ENCODE measurements at places on chromosomes 7 and 10. TPM values are rescaled to one million over a fixed set of nuclear protein-coding genes. Genes with fewer than 3 reads are reported as not detected.

SFRP5 gene
- total RNA-seq, result not detected

CPEB3 gene
- 0.43 TPM for total RNA-seq

DNA sequence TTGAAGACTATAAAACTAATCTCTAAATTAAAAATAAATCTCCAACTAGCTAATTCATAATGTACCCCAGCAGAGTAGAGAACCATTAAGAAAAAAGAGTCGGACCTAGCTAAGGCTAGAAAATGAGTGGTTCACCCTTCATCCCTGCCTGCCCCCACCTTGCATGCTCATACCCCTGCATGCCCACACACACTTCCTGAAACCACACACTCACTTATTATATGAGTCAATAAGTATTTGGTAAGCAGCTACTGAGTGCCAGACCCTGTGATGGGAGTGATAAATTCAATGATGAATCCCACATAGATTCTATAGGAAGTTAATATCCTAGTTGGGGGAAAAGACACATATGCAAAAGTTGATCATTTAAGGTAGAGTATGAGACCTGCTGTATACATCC lies 152.9 kb upstream of the INHBA start:
- DNase-seq, result peak; percentile 71

RSPH10B2 gene
- total RNA-seq, result not detected

DNA sequence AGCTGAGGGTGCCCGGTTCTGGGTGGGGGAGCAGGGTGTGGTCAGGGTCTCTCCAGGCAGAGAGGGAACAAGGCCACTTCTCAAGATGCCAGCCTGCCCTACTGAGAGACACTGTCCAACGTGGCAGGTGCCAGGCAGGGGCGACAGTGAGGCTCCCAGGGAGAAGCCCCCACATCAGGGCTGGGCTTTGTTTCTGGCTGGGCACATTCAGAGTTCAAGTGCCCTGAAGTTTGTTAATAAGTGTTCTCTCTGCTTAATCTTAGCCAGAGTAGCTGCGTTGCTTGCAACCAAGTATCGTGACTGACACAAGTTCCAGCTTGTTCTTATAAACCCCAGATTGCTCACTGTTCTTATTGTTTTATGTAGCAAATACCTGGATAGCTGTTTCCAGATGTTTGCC lies 21.8 kb downstream of the FOXL3 start:
- no peak for DNase-seq

DNA sequence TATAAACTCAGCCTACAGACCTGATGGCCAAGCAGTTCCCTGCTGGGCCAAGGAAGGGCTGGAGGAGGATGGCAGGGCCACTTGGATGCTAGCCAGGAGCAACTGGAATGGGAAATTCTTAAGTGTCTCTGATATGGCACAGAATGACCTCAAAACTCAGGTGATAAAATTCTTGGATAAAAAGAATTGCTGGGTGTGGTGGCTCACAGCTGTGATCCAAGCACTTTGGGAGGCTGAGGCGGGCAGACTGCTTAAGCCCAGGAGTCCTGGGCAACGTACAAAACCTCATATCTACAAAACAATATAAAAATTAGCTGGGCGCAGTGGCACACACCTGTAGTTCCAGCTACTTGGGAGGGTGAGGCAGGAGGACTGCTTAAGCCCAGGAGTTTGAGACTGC lies 14.0 kb upstream of the PKD1L1 start:
- DNase-seq, result no peak

- DNase-seq, result no peak
Measured at GRCh38 chr7:47508389-47509380, 73.2 kb downstream of the TNS3 start.

- DNase-seq, result no peak
Measured at GRCh38 chr10:1157615-1157933, 101.4 kb downstream of the WDR37 start.

DNA sequence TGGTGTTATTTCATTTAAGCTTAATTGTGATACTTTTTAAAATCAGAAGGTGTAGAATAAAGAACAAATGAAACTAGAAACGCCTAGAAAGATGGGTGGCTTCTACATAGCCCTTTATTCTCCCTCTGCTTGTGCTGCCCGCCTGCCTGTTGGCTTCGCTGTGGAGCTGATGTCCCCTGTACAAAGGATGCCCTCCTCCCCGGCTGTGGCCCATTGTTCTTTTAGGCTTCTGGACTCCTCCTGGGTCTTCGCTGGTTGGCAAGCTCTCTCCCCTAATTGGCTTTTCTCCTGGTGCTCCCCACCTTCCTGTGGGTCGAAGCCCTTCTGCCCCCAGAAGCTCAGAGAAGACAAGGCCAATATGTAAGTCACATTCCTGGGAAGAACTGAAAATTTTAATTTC lies 98.2 kb downstream of the FANK1 start:
- DNase-seq, result no peak

DOCK1 gene
- total RNA-seq, result 28.6 TPM

RHBDD2 gene
- total RNA-seq, result 31.2 TPM

- no peak for DNase-seq
Measured at GRCh38 chr7:27888736-27889135, 148.8 kb downstream of the TAX1BP1 start.

GRCh38 chr10:46229144-46229563 lies 57.6 kb upstream of the ANTXRL start:
- no peak for DNase-seq

LZTS2 gene
- total RNA-seq, result 62.1 TPM

AGBL3 gene
- total RNA-seq, result 1.1 TPM

DNA sequence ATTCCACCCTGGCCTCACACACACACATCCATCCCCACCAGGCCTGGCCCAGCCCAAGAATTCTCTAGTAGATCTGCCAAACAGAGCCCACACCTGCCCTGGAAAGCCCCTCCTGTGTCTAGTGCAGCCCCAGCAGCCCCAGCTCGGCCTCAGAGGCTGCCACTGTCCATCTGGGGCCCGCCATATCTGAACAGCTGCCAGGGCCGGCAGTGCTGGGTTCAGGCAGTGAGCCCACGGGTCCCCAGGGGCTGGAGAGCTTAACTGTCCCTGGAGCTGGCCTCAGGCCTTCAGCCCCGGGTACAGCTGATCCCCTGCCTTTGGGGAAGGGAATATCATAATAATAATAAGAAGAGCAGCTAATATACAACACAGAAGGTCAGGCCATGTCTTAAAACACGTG lies 574 bp downstream of the MYL10 start:
- DNase-seq, result no peak

CFAP43 gene
- total RNA-seq, result not detected

DNA sequence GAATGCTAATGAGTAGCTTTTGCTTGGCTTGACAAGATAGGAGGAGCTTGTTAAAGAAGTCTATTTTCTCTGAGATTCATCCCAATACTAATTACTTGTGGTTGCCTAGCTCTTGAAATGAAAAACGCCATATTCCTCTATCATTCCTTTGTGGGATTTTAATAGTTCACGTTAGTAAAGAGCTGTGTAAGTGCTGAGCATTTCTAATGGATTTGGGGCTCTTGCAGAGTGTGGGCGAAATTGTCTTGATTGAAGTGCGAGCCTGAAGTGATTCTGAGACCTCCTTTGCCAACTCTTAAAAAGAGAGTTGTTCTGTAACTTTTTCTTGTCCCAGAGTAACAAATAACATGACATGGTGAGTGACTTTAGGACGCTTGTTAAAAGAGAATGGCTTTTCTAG lies 45.2 kb downstream of the EXOC4 start:
- DNase-seq, result no peak

- no peak for DNase-seq
Measured at GRCh38 chr10:63042256-63042655, 90.9 kb upstream of the NRBF2 start.

DNA sequence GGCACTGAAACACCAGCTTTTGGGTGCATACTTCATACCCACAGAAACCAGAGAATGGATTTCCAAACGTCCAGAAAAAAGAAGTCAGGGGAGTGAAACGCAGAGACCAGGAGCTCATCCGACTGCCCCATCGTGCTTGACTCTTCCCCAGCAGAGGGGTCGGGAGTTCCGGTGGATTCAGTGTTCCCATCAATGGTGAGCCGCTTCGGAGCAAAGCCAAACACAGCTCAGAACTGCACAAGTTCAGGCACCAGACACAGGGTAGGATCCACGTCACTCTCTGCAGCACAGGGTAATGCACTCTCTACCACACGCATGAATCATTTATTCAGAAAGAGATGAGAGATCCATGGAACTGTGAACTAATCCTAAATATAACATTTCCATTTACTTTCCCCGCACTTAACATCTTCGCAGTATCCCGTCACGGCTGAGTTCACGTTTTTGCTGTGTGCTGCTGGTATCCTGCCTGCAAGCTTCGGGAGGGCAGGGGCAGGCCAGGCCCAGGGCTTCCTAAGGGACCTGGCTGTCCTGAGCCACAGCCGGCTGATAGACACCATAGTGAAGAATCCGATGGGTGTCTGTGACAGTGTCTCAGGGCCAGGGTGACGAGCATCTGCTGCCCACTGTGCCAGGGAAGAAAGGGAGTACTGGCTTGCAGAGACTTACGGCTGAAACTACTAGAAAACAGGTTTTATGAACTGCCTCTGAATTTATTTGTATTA lies 545.3 kb downstream of the PTPRN2 start:
- DNase-seq, result no peak

GRCh38 chr7:39733881-39734632 lies 110.7 kb downstream of the RALA start:
- peak; percentile 62 for DNase-seq

DNA sequence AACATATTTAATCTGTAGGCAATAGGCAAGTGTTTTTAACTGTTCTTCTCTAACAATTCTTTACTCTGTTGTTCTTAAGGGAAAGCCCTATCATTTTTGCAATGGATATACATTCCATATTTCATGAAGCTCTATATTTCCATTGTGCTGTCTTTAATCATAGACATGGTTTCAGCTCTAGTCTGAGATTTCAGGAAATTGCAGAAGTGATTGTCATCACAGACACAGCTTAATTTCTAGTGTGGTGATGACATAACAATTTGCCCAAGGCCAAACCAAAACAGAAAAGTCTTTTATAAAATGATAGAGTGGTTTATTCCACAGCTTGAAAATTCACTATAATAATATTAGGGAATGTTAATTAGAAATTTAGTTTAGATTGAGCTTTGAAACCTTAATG lies 494.1 kb upstream of the SEMA3A start:
- peak; percentile 21 for DNase-seq

AASS gene
- 10.7 TPM for total RNA-seq

- no peak for DNase-seq
Measured at GRCh38 chr7:130951303-130951975, 217.4 kb upstream of the KLF14 start.

DNA sequence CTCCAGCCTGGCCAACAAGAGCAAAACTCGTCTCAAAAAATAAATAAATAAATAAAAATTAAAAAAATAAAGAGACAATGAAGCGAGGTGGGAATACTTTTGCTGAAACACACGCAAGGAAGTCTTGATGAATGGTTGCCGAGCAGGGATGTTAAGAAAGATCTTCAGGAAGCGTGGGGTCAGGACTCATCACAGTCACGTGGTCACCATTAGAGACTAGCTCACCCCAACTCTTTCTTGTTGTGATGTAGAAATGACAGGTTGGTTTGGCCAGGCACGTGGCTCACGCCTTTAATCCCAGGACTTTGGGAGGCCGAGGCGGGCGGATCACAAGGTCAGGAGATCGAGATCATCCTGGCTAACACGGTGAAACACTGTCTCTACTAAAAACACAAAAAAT lies 28.9 kb upstream of the BAIAP2L1 start:
- DNase-seq, result no peak

- DNase-seq, result no peak
Measured at GRCh38 chr7:8605221-8605620, 171.8 kb downstream of the NXPH1 start.

DNA sequence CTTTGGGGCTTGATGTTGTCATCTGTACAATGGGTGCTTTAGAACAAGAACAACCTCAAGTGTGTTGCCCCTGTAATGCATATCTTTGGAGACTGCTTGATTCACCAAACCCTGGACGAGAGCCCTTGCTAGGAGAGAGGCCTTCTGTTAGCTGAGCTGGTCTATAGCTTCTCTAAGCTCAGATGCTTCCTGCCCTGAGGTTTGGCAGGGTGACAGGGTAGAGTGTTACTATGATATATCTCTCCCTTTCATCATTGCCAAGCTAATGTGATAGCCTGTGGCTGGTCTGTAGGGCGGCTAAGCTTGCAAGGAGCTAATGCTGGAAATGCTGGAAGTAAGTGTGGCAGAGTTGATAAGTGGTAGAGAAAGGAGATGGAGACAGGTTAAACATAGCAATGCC lies 364.1 kb downstream of the RPS24 start:
- no peak for DNase-seq

DNA sequence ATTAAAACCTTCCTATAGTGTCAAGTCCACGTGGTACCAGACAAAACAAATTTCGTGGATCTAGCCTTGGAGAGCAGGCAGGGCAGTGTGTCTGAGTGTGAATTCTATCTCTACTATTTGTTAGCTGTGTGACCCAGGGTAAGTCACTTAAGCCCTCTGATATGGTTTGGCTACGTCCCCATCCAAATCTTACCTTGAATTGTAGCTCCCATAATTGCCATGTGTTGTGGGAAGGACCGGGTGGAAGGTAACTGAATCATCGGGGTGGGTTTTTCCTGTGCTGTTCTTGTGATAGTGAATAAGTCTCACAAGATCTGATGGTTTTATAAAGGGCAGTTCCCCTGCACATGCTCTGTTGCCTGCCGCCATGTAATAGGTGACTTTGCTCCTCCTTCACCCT lies 2.8 kb upstream of the NPFFR1 start:
- DNase-seq, result peak; percentile 76

- DNase-seq, result no peak
Measured at GRCh38 chr7:114085313-114085591, 166.4 kb upstream of the PPP1R3A start.

- peak; percentile 36 for DNase-seq
Measured at GRCh38 chr10:133378251-133379096, 588 bp upstream of the PAOX start.

UNCX gene
- not detected for total RNA-seq

- DNase-seq, result no peak
Measured at GRCh38 chr10:14215641-14216040, 115.1 kb downstream of the FRMD4A start.

DNA sequence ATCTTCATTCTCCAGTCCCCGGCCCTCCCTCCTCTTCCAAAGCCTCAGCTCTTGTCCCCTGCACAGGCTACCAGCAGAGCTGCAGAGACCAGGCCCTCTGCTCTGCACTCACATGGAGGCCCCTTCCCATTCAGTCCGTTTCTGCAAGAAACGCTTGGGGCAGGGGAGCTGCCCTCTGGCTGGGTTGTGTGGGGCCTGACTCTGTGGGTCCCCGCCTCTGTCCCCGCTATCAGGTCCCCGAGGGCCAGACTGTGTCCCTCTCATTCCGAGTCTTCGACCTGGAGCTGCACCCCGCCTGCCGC lies 1.5 kb downstream of the PCOLCE start:
- no peak for DNase-seq

- DNase-seq, result peak; percentile 42
Measured at GRCh38 chr7:48139459-48139858, 31.8 kb upstream of the ABCA13 start.

- DNase-seq, result no peak
Measured at GRCh38 chr7:149827089-149827981, 10.8 kb upstream of the ZNF862 start.

- peak; percentile 81 for DNase-seq
Measured at GRCh38 chr10:29857843-29858701, 201.3 kb downstream of the JCAD start.

SLIT1 gene
- total RNA-seq, result not detected

GRCh38 chr7:122833888-122834570 lies 52.2 kb downstream of the CADPS2 start:
- DNase-seq, result no peak
